Activated CD8-positive, alpha-beta memory T cell treated with anti-CD3 and anti-CD28 coated beads, Interleukin-2, amount 10 ng/mL, durations not matched to agents 7 days and 5 days (primary cell): ENCODE measurements at places on chromosomes 11 and 22.
A peak's percentile ranks its signal among the peaks of the same experiment; 100 is the strongest.

DNA sequence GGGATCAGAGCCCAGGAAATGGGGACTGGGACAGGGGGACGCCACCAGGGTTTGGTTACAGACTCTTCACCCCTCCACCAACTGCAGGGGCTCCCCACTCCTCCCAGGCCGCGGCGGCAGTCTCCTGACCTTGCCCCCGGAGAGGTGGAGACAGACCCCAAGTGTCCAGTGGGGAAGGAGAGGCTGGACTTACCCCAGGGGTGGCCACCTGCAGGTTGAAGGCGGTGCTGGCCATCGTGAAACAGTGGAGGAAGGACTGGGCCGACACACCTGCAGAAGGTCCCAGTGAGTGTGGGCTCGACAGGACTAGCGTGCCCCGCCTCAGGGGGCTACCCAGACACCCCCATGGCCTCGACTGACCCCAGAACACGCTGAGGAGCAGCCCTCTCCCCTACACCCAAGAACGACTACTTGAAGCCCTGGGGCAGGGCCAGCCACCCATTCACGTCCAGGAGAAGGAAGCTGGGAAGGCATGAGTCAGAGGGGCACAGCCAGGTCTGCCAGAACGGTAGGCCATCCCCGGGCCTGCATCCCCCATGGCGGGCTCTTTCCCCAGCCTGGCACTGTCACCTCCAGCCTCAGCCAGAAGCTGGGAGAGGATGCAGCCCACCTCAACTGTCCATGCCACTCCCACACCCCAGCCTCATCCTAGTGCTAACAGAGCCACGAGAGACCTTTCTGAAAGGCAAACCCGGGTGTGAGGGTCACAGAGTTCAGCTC, 2.3 kb downstream of the GATD1 start:
- DNase-seq, result no peak

DNA sequence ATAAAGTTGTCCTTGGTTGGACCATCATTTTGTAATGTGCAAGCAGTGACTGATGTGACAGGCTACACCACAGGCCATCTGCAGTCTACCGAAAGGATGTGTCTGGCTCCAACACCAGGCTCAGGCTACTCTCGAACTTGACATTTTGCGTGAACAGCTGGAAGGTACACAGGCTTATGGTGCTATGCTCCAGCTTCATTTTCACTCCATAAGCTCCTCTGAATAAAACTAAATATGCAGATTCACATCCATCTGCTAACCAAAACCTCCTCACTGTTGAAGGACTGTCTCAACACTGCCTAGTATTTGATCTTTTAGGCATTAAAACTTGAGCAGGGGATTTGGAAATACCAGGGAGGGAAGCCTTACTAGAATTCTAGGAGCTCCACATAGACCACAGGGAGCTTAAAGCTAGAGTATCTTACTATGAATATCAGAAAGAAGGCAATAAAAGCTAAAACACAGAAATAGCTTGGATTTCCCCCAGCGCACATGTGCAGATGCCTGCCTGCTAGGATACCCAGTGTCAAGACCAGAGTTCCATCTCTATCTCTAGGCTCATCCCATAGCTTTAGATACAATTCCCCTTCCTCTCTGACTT, 383.9 kb upstream of the FAT3 start:
- no peak for DNase-seq

GRCh38 chr11:47411884-47412746, 3.7 kb downstream of the SLC39A13 start:
- DNase-seq, result peak; percentile 67

DNA sequence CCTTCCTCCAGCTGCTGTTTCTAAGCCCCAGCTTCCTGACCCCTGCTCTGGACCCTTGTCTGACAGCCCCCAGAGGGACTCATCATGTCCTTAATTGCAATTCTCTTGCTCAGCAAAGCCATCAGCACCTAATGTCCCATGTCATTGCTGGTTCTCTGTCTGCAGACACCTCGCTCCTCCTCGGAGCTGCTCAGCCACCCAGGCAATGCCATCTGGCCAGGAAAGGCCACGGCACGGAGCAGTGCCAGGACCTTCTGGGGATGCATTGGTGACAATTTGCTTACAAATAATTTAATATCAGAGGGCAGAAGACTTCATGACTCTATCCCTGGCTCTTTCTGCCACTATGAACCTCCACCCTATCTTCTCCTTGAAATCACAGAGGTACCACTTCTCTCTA, 107.0 kb upstream of the THY1 start:
- DNase-seq, result no peak

DNA sequence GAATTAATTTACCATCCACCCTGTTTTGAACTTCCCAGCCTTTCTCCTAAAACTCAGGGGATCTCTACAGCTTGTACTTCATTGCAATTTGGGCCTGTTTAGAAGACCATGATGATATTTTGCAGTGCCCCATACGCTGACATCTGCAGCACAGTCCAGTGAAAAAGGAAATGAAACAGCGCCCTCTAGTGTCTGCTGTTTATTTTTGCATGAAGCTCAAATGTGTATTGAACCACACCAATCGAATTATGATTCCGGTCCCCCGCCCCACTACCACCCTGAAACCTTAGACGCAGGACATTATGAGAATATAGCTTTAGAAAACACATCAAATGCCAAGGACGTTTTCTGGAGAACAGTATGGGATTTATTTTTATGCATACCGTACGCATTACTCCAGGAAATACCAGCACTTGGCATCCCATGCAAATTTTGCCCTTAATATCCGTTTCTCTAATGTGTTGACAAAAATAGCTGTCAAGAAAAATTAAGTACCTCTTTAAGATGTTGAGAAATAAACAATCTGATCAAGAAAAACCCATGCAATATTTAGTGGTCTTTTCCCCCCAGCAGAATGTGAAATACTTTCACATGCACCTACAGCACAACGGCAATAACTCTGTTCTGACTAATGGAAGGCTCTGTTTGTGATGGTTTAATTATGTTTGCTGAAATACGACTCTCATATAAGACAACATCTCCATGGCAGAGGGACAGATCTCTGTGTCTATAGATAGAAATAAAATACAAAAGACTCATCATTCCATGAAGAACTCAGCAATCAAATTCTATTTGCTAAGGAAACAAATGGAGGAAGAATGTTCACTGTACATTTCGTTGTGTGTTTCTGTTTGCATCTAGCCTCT, 93.9 kb downstream of the TECTA start:
- peak; percentile 69 for DNase-seq

DNA sequence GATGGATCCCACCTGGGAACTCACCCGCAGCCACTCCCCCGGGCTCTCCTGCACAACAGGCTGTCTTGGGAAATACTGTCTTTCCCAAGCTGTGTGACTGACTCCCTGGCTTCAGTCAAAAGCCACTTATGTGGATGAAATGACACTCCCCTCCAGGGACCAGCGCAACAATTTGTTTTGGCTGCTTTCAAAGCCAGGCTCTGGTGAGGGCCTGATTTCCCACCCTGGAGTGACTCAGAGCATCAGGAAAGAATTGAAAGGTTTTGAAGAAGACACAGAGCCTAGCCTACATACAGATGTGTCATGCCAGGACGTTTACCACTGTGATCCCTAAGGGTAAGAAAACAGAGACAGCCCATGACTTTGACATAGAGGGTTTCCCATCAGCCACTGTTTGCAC, 550.5 kb downstream of the MIAT start:
- DNase-seq, result no peak

- no peak for DNase-seq
These were observed 21.7 kb downstream of the TPST2 start for GRCh38 chr22:26568207-26568706.

GRCh38 chr11:47891886-47892285, 43.7 kb upstream of the NUP160 start:
- DNase-seq, result no peak

- DNase-seq, result no peak
These were observed 46.5 kb downstream of the FBLN1 start for GRCh38 chr22:45548991-45549761.

DNA sequence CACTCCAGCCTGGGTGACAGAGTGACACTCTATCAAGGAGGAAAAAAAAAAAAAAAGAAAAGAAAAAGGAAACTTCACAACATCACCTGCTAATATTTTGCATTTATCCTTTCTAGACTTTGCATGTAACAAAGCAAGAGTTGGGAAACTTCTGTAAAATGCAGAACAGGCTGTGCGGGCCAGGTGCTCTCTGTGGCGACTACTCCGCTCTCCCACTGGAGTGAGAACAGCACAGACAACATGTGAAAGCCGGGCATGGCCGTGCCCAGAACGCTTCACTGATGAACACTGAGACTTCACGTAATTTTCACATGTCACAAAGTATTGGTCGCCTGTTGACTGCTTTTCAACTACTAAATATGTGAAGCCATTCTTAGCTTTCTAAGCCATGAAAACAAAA, 15.5 kb upstream of the TESMIN start:
- DNase-seq, result no peak

GRCh38 chr22:21626735-21627469, 2.9 kb downstream of the YDJC start:
- DNase-seq, result no peak
